ENCODE measurements at places on chromosomes 7 and 10. TPM values are rescaled to one million over a fixed set of nuclear protein-coding genes. Genes with fewer than 3 reads are reported as not detected.

DLX5 gene
- total RNA-seq: not detected

NPTX2 gene
- 1.0 TPM for total RNA-seq

MYH16 gene
- not detected for total RNA-seq

FFAR4 gene
- total RNA-seq: 5.8 TPM

BTBD16 gene
- not detected for total RNA-seq

SPDYE2B gene
- not detected for total RNA-seq
